ENCODE measurements at places on chromosomes 12 and 14.

- no peak for DNase-seq
These were observed 33.8 kb upstream of the VWF start for GRCh38 chr12:6158255-6158654.

- DNase-seq = no peak
These were observed 30.0 kb downstream of the SLC39A9 start for GRCh38 chr14:69428289-69428998.

GRCh38 chr14:93271111-93271510 is 61.7 kb downstream of the BTBD7 start:
- no peak for DNase-seq

GRCh38 chr14:100168506-100168905 is 9.1 kb upstream of the DEGS2 start:
- no peak for DNase-seq

DNA sequence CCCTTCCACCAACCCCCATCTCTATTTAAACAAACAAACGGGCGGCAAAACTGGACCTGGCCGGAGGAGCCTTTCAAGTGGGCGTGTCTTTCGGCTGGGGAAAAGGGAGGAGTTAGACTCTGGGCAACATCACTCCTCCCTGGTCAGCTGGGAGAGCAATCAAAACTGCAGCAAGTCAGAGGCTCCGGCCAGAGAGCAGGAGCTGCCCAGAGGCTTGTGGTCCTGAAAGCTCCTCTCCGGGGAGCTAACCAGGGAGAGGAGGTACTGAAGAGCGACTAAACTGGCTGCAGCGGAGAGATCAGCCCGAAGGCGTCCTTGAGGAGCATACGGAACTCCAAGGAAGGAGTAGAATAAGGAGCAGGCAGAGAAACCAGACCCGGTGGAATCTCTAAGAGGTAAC is at the start of gene NEUROD4:
NEUROD4 (plus strand) TSS at position 191 of the 400 bp plus-strand sequence. CDS start 6,466 bp downstream, outside the sequence.
- DNase-seq = no peak

DNA sequence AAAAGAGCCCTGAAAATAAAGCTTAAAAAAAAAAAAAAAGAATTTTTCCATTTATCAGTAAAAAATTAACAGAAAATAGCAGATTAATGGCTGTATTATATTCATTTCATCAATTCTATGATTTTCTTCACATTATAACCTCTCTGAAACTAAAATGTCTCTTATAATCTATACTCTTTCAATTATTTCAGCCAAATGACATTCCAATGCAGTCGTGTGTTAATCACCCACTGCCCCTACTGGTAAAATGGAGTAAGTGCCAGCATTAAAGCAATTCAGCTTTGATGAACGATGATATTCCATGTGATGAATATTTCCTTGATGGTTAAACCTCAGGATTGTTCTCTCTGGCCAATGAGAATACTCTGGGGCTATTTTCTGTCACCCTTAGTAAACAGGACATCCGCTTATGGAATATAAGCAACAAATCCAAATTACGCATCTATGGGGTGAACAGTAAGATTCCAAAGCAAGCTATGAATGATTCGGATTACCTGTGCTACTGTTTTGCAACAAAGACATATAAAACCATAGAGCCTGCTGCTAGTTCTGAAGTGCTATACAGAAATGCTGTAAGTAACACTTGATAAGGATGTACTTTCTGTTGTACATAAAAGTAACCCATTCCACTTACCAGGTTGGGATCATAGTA is 20.3 kb upstream of the SYCP3 start:
- DNase-seq = no peak

DNA sequence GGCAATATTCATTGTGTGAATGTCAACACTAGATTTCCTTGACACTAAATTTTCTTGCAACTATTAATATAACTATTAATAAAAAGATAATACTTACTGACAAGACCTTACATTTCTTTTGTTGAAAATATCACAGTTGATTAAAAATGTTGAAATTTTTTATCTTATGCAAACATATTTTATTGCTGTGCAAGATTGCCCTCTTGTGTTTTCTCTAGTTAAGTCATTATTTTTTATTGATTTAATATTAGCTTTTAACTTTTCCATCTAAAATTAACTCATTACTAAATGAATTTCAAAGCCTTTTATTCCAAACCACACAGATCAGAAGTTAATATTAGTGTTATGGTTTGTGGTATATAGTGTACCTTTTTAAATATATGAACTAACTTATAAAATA is 11.7 kb upstream of the NAA30 start:
- no peak for DNase-seq

DNA sequence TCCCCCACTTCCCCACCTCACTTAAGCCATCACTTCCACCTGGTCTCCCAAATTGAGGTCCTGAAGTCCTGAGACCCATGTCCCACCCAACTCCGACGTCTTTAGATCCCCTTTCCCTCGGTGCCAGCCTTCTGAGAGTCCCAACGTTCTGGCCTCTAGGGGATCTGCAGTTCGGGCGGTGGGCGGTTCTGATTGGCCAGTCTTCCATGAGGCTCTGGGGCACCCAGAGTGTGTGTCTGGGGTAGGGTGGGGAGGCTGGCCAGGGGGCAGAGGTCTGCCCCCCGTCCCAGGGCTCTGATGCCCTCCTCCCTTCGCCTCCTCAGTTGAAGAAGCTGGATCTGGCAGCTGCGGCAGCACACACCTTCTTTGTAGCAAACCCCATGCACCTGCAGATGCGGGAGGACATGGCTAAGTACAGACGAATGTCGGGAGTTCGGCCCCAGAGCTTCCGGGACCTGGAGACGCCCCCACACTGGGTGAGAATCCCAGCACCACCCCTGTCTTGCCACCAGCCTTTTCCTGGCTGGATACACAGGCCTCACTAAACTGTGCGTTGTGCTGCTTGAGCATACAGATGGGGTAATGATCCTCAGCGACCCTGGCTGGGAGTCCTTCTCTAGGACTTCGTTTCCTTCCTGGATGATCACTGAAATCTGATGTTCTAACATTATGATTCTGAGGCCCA is 1.5 kb downstream of the P3H3 start:
- no peak for DNase-seq

- DNase-seq = no peak
These were observed 6.8 kb upstream of the HNF1A start for GRCh38 chr12:120971299-120972180.

DNA sequence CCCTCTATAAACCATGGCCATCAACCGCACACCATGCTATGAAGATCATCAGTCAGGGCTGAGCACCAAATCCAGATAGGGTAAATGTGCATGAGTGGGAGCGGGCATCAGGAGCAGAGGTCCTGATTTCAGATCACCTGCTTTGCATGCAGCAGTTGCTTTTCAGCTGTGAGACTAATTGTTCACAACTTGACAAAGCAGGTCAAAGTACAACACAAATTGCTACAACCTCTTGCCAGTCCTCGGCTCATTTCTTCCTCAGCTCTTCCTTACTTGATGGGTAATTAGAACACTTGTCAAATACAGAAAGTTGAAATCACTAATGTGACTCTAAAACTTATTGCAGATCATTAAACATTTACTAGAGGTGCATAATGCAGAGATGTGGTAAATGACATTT is 171.6 kb downstream of the PPM1H start:
- DNase-seq = no peak

- no peak for DNase-seq
These were observed 517.5 kb downstream of the NELL2 start for GRCh38 chr12:44358636-44359035.

DNA sequence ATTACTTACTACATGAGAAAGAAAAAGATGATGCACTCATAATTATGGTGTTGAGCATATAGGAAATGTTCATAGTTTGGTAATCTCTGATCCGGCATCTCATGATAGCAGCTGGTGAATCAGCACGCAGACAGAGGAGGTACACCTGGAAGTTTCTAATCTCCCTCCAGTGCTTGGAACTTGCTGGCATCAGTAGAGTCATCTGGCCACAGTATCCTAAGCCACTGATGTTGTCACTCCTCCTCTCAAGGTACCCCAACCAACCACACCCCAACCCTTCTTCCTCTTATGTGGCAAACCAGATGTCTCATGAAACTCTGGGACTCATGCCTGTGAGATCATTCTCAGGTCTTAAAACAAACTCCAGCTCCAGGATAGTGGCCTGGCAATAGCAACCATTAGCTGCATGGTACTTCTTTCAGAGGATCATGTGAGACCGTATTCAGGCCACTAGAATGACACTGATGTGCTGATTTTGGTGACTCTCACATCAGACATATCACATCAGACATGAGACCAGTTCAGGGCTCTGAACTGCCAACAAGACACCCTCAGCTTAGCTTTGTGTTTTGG is 143.0 kb downstream of the RASSF9 start:
- no peak for DNase-seq

GRCh38 chr14:103360548-103360947 is 24.7 kb upstream of the MARK3 start:
- no peak for DNase-seq

GRCh38 chr12:7581046-7581445 is 77.5 kb upstream of the CD163 start:
- DNase-seq = no peak

DNA sequence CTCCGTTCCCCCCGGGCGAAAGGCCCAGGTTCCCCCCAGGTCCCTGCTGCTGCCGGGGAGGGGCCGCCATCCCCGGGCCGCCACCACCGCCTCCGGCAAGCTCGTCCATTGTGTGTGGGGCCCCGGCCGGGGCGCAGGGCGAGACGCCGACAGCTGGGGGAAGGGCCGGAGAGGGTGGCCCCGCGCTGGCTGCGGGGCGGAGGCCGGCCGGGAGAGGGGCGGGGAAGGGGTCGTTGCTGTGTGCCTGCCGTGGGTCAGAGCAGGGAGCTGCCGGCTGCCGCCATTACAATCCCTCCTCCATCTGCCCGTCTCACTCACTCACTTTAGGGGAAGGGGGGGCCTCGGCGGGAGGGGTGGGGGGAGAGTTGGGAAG is at the start of gene STRN3:
STRN3 (minus strand) TSS at position 303 of the 373 bp plus-strand sequence; CDS start at position 109, 194 bp downstream.
- no peak for DNase-seq

GRCh38 chr14:93982230-93983007 is 6.0 kb upstream of the ASB2 start:
- no peak for DNase-seq

DNA sequence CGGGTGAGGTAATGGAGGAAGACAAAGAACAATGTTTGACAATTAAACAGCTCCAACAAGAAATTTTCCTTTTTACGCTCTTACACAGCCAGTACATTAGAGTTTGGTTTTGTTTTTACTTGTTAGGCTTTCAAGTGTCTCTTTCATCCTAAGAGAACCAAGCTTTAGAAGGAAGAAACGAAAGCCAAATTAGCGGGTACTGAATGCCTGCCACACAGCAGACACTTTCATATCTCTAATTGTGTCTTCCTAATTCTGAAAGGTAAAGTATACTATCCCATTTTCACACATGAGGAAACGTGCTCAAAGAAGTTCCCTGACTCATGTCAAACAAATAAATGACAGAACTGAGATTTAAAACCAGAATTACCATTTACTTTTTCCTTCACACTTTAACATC is 65.0 kb downstream of the CDK17 start:
- no peak for DNase-seq

- no peak for DNase-seq
These were observed 159.3 kb downstream of the KSR2 start for GRCh38 chr12:117809509-117809908.

All from ovary (tissue), 10 donors.